Mononuclear cell (primary cell): ENCODE measurements at places on chromosomes 7 and 10. TPM values are rescaled to one million over a fixed set of nuclear protein-coding genes. Genes with fewer than 3 reads are reported as not detected.

C10orf67 gene
- total RNA-seq = 0.31 TPM

SLC29A4 gene
- total RNA-seq = 0.10 TPM

ZPBP gene
- not detected for total RNA-seq

NPSR1 gene
- total RNA-seq = not detected

COL1A2 gene
- total RNA-seq = 0.52 TPM

NRG3 gene
- not detected for total RNA-seq

TRIM73 gene
- 4.7 TPM for total RNA-seq

PLPP4 gene
- not detected for total RNA-seq

CHN2 gene
- 9.9 TPM for total RNA-seq
